ENCODE measurements at places on chromosomes 7 and 10.
A peak's percentile ranks its signal among the peaks of the same experiment; 100 is the strongest.

DNA sequence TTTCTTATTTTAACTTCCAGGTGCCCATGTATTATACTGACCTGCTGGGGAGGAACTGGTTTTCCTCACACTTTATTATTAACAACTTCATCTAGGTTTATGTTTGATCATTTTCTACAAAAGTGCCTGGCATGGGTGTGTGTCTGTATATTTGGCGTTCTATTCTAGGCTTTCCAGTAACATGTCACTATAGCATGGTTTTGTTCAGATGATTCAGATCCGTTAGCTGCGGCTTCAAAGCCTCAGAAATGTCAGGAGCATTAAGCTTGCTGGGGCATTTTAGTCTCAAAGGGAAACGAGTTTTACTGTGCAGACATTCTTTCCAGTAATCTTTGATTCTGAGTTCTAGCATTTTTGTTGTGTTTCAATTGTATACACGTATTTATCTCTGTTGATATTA is 2.3 kb downstream of the INPP5A start:
- DNase-seq: peak; percentile 73

GRCh38 chr7:94426980-94427875 is 32.5 kb downstream of the COL1A2 start:
- no peak for DNase-seq

DNA sequence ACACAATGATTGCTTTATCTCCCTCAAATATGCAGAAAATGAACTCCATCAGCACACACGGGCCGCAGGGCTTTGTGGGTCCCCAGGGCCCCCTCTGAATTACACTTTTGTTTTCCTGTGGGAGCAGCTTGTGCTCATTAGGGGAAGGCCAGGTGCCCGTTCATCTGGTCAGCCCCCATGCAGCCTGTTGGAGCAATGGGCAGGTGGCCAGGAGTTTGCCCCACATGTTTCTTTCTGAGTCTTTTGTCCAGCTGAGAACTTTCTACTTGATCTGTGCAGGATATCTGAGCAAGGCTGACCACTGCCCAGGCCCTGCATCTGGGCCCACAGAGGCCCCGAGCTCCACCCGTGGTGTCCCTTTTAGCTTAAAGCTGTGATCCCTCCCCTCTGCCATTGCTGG is 105.3 kb upstream of the FAM20C start:
- DNase-seq: no peak

- DNase-seq: no peak
Observed at GRCh38 chr10:128051548-128051947, 74.7 kb downstream of the MKI67 start.

GRCh38 chr10:129517680-129518057 is 50.6 kb downstream of the MGMT start:
- no peak for DNase-seq

GRCh38 chr7:101942603-101943210 is 125.3 kb downstream of the CUX1 start:
- DNase-seq: no peak

- no peak for DNase-seq
Observed at GRCh38 chr10:85152496-85152895, 824.1 kb downstream of the CCSER2 start.

- DNase-seq: no peak
Observed at GRCh38 chr7:66418537-66418936, 210.1 kb upstream of the KCTD7 start.

- DNase-seq: peak; percentile 56
Observed at GRCh38 chr7:92727755-92728154, 108.6 kb downstream of the CDK6 start.

GRCh38 chr10:79187121-79187940 is 118.6 kb downstream of the ZMIZ1 start:
- DNase-seq: no peak

GRCh38 chr10:85602306-85602705 is 764.3 kb downstream of the GRID1 start:
- no peak for DNase-seq

DNA sequence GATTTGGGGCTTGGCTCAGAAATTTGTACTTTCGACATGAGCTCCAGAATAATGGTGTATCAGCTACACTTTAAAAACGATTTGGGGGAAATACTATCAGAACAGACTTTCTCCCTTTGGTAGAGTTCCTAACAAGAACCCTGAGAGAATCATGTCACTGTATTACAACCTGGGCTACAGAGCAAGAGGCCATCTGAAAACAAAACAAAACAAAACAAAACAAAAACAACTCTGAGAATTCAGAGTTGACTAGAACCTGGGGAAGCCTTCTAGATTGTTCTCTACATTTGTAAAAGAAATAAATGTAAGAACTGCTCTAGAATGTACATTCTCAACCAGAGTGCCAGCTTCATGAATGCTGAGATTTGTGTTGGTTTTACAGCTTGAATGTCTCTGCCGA is 262.6 kb upstream of the SEMA3D start:
- DNase-seq: no peak

DNA sequence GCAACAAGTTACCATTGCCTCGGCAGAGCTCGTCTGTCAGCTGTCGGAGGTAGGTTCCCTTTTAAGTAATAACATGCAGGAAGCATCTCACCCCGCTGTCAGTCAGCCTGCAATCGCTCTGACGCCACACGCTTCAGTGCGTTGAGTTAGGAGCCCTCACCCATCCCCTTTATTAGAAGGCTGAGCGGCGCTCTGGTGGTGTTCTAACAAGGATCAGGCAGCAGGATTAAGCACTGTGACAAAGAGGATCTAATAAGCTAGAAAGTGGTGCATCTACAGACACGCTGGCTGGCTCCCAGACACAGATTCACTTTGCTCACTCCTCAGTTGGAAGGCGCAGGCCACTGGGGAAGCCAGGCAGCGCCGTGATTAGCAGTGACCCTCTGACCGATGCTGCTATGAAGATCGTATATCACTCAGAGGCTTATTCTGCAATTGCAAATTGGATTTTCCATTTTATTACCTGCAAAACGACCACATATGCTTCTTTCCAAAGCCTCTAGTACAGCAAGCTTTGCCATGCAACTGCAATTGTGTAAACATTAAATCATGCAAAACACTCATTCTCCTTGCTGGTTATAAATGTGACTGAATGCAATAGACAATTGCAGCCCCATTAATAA is 117.7 kb downstream of the RSU1 start:
- no peak for DNase-seq
